Testis (tissue), 5 donors: ENCODE measurements at places on chromosomes 5 and 9. TPM values are rescaled to one million over a fixed set of nuclear protein-coding genes. Genes with fewer than 3 reads are reported as not detected.

DNA sequence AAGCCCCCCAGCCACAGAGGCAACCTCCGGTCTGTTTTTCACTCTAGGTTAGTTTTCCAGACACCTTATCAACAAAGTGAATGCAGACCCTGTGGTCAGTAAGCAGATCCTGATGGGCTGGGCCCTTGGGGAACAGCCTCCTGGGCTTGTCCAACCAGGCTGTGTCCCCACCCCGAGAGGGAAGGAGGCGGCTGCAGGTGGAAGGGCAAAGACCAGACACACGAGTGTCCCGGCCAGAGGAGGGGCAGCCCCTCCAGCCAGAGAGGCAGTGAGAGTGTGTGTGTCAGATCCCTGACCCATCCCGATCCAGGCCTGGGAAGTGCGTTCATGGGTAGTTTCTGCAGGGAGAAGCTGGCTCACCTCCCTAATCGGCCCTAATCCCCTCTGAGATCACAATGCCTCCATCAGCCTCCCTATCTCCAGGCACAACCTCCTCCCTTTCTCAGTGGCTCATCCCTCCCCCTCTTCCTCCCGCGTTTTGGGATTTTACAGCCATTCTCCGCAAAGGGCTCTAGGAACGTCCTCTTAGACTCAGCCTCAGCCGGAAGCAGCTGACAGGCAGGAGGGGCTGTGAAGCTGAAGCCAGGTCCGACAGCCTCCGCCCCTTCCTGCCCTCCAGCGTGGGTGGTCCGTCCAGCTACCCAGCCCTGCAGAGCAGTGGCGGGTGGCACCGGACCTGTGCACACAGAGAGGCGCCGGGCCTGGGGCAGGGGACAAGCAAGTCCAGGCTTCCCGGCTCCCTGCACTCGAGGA is 9.7 kb downstream of the SLC12A7 start:
- DNase-seq, result peak; percentile 65

DNA sequence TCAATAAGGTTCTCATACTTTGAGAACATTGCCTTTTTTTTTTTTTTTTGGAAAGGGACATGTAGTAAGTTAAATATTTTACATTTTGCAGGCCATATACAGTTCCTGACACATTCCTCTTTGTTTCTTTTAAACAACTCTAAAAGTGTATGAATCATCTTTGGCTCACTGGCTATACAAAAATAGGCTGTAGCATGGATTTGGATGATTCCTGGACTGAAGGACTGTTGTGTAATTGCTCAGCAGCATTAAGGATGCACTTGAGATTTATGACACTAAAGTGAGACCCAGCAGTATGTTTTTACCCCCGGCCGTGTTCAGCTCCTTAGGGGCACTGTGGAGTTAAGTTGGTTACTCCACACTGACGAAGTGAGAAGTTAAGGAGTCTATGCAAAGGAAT is 41.3 kb downstream of the VPS13A start:
- DNase-seq, result no peak

- DNase-seq, result no peak
Measured at GRCh38 chr9:135279385-135279784, 191.9 kb downstream of the OLFM1 start.

DNA sequence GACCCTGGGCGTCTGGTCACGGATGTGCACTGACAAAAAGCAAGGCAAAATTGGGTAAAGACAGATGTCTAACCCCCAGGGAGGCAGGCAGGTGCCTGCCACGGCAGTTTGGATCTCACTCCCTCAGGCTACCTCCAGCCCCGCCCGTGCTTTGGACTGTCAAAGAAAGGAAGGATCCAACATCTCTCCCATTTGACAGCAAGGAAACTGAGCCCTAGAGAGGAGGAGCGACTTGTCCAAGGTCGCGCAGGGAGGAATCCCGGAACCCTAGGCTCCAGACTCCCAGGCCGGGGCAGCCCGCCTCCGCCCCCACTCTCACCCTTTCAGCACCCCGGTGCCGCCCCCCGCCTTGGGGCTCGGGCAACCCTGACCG is 376 bp downstream of the GOLGA1 start:
- DNase-seq, result no peak

- no peak for DNase-seq
Measured at GRCh38 chr5:149546974-149547373, 4.3 kb downstream of the CSNK1A1 start.

DNA sequence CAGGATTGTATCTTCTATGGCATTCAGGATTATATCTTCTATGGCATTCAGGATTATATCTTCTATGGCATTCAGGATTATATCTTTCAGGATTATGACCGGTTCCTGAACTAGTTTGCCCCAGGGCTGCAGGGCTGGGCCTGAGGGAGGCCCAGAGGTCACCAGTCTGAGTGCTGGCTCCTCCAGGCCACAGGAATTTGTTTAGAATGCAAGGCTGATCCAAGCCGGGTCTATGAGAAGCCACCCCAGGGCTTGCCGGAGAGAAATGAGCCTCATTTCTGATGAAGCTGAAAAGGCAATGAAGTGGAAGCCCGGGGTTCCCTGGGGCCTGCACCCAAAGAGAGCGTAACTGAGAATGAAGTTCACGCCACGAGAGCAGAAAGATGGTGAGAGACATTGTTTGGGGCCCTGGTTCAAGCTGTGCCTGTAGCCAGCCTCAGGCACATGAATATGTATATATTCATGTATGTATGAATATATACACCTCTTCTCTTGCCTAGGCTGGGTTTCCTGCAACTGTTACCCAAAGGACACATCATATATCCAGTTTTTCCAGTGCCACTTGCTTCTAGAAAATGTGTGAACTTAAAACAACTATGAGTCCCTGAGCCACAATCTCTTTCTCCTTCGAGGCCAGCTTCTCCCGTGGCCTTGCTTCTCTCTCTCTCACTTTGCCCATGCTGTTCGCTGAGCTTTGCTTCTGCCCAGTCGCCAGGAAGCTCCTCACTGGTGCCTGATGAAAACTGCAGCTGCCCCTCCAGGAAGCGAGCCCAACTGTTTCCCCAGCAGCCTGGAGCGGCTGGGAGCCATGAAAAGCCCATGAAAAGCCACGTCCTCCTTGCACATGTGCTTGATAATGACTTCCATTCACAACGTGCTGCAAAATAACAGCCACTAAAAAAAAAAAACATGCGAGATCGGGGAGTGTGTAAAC is 62.3 kb downstream of the GTF3C4 start:
- no peak for DNase-seq

Gene CEP72
- 31.2 TPM for total RNA-seq

GRCh38 chr9:89433826-89434225 is 64.1 kb downstream of the SEMA4D start:
- DNase-seq, result no peak

DNA sequence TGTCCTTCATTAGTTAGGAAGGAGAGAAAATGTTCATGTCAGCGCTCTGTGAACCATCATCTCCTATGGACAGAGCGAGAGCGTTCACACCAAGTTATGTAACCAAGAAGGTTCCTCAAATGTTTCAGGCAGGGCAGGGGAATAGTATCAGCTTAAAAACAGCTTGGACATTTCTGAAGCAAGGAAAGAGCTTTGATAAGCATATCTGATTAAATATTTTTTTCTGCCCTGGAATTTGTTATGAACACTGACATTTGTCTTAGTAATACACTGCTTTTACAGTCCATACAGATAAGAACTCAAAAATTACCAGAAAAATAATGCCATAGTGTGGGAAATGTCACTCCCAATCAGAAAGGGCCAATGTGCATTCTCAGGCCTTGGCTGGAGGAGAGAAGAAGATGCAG is 66.3 kb upstream of the LIFR start:
- DNase-seq, result no peak
